ENCODE measurements at places on chromosomes 2 and 18. TPM values are rescaled to one million over a fixed set of nuclear protein-coding genes. Genes with fewer than 3 reads are reported as not detected.

GRCh38 chr2:18178736-18179349 is 300.4 kb downstream of the KCNS3 start:
- no peak overlapping the region for H3K4me3 ChIP-seq
- H3K36me3 ChIP-seq: no peaks in the 10 kb centered on the region
- no peaks in the 10 kb centered on the region for H3K4me1 ChIP-seq
- peak; percentile 13 for DNase-seq

GRCh38 chr2:216110620-216111019 is 1.5 kb downstream of the XRCC5 start:
- H3K36me3 ChIP-seq: no peaks in the 10 kb centered on the region
- DNase-seq: no peak
- H3K4me1 ChIP-seq: peaks cover 34% of the 10 kb centered on the region

The REL gene
- 12.0 TPM for total RNA-seq

GRCh38 chr2:182415771-182416170 is 11.1 kb downstream of the PDE1A start:
- no peaks in the 10 kb centered on the region for H3K36me3 ChIP-seq
- H3K4me3 ChIP-seq: no peak overlapping the region
- H3K27ac ChIP-seq: no peak overlapping the region

The CDKL4 gene
- 0.79 TPM for total RNA-seq

- no peak overlapping the region for H3K27ac ChIP-seq
- peaks cover 26% of the 10 kb centered on the region for H3K36me3 ChIP-seq
- peaks cover 5% of the 10 kb centered on the region for H3K4me1 ChIP-seq
- no peak overlapping the region for H3K4me3 ChIP-seq
- no peak for DNase-seq
Observed at GRCh38 chr2:206001912-206002311, 84.1 kb downstream of the INO80D start.

The ANKRD29 gene
- 0.75 TPM for total RNA-seq

- peaks cover 20% of the 10 kb centered on the region for H3K4me1 ChIP-seq
- H3K27ac ChIP-seq: peak overlapping the region; percentile 99
- H3K4me3 ChIP-seq: peak overlapping the region; percentile 99
- no peaks in the 10 kb centered on the region for H3K27me3 ChIP-seq
Observed at GRCh38 chr2:46615555-46615954, 136.2 kb downstream of the TMEM247 start.

The C2orf42 gene
- 2.2 TPM for total RNA-seq

The COL4A4 gene
- total RNA-seq: 1.5 TPM

- DNase-seq: no peak
- peaks cover 10% of the 10 kb centered on the region for H3K4me1 ChIP-seq
- no peak overlapping the region for H3K27ac ChIP-seq
- H3K4me3 ChIP-seq: no peak overlapping the region
- H3K36me3 ChIP-seq: no peaks in the 10 kb centered on the region
Observed at GRCh38 chr2:218780046-218780445, 1.9 kb upstream of the CYP27A1 start.

DNA sequence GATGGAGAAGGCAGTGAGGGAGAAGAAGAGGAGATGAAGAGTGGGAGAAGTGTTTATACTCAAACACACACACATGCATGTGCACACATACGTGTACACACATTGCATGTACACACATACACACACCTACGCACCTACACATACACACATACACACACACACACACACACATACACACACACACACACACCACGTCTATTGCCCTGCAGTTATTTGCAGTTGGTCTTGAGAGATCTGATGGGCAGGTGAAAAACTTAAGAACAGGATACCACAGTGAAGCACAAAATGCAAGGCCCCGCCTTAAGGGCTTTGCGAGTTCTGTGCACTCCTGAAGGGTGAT is 190.2 kb downstream of the MYCN start:
- DNase-seq: no peak
- H3K36me3 ChIP-seq: no peaks in the 10 kb centered on the region
- no peaks in the 10 kb centered on the region for H3K4me1 ChIP-seq
- no peaks in the 10 kb centered on the region for H3K27me3 ChIP-seq
- no peak overlapping the region for H3K4me3 ChIP-seq

DNA sequence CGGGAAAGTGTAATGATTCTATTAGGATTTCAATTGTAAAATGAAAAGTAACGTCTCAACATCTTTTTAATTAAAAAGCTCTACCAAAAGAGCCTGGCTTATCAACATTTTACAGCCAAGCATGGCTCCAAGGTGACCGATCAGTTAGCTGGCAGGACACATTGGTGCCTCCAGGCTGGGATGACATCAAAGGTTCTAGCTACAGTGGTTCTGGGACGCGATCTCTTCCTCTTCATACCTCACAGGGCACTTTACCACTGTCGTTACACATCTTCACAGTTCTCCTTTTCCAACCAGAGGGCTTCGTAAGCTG is 693 bp downstream of the ORC2 start:
- peaks cover 58% of the 10 kb centered on the region for H3K4me1 ChIP-seq
- H3K27me3 ChIP-seq: no peaks in the 10 kb centered on the region

DNA sequence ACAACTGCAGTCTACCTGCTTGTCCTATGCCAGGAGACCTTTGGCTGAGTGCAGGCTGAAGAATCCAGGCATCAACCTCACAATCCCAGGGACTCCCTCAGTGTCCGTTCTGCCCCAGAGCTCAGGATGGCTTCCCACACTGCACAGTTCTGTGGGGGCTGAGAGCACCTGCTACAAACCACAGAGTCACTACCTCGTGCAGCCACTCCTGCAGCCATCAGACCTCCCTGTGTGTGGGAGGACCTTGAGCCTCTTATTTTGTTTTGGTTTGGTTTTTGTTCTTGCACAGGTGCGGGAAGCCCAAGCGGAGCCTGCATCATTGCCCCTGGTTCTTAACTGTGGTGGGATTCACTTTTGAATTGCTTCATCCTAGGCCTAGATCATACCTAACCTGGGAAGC is 31.0 kb downstream of the NAT8 start:
- H3K27me3 ChIP-seq: no peaks in the 10 kb centered on the region
- H3K4me3 ChIP-seq: no peak overlapping the region

DNA sequence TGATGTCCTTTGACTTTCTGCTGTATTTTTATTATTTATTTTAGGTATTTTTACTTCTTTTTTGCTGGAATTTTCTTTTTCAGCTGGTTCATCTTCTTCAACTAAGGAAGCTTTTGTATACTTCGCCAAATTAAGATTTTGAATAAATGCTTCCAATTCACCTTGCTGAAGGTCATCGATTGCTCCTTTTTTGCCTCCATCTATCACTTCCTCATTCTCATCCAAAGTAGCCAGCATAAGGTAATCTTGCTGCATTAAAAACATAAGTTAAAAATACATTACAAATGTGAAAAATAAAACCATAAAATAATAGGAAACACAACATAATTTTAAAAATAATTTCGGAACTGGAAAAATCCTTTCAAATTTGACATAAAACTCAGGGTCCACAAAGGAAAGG is 2.6 kb downstream of the CEBPZ start:
- peaks cover 27% of the 10 kb centered on the region for H3K36me3 ChIP-seq
- no peak overlapping the region for H3K27ac ChIP-seq
- no peak overlapping the region for H3K4me3 ChIP-seq
- peaks cover 25% of the 10 kb centered on the region for H3K4me1 ChIP-seq

GRCh38 chr2:28915939-28916338 is 21.5 kb downstream of the WDR43 start:
- DNase-seq: no peak
- no peaks in the 10 kb centered on the region for H3K4me1 ChIP-seq
- H3K27ac ChIP-seq: no peak overlapping the region
- peaks cover 46% of the 10 kb centered on the region for H3K36me3 ChIP-seq
- H3K27me3 ChIP-seq: no peaks in the 10 kb centered on the region
- no peak overlapping the region for H3K4me3 ChIP-seq
